ENCODE measurements at places on chromosomes 2 and 18.

DNA sequence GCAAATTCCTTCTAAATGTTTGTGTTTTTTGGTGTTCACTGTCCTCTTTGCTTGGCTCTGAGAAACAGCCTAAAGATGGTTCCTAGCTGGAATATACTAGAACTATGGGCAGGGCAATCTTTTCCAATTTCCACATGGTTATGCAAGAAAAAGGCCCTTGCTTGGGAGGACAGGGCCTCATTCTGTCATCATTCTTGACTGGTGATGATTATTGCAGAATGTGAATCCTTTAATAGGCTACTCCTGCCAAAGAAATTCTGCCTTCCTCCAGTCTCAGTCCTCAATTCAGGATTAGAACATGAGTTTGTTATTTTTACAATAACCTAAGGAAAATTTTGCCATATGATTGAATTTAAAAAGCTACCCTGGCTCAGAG, 218.7 kb downstream of the HNMT start:
- DNase-seq, result no peak

DNA sequence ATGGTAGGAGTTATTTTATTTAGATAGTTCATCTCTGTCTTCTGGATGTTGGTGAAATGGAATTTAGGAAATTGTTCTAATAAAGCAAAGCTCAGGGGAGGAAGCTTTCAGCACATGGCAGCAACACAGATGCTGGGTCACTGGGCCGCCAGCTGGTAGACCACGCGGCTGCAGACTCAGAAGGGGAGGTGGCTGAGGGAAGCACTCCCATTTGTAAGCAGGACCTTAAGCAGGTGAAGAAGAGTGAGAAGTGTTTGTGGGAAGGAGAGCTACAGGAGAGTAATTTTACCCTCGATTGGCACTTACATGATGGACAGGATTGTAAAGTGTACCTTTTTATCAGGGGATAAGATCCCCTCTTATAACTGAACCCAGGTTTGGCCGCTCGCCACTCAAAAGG, 24.4 kb downstream of the NMS start:
- DNase-seq, result no peak

GRCh38 chr18:31486165-31486564, 11.8 kb upstream of the DSG2 start:
- DNase-seq, result no peak

GRCh38 chr2:161745866-161746614, 121.8 kb downstream of the SLC4A10 start:
- DNase-seq, result no peak

DNA sequence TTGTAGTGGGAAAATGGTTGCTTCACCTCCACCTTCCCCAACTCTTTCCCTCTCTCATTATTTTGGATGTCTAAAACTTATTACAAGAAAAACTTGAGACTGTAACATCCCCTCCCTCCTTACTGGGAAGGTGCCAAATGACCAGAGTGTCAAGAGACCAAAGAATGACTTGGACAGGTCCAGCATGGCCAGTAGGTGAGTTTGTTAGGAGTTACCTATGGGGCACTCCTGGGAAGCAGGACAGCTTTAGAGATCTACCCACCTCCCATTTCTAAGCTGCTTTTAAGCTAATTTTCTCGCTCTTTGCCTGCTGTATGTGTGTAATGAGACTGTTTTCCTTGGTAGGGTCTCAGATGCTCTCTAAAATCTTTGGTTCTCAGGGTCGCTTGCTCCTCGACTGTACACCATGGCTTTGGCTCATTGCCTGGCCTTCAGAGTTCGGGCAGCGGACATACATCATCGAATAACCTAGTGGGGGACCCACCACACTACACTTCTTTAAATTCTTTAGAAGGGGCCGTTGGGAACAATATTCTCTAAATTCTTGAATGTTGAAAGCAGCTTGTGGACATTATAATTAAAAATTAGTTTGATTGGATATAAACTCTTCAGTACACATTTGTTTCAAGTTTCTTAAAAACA, 45.2 kb downstream of the SLC30A6 start:
- no peak for DNase-seq

- DNase-seq, result no peak
These were observed 33.0 kb downstream of the FHOD3 start for GRCh38 chr18:36330435-36331052.

DNA sequence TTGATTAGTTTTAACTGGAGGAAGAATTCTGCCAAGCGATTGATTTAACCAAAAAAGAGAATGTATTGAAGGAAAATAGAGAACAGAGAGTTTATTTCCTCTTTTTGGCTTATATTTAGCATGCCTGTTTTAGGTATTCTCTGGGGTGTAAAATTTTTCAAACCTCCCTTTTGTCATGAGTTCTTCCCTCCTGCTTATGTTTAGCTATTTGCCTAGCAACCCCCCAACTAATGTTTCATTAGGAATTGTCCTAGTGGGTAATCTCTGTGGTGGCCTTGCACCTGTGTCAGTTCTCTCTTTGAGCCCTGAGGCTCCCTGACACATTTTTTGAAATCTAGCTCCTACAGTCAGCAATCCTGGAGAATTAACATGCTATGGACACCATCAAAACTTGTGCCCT, 12.5 kb upstream of the REG1B start:
- DNase-seq, result no peak

DNA sequence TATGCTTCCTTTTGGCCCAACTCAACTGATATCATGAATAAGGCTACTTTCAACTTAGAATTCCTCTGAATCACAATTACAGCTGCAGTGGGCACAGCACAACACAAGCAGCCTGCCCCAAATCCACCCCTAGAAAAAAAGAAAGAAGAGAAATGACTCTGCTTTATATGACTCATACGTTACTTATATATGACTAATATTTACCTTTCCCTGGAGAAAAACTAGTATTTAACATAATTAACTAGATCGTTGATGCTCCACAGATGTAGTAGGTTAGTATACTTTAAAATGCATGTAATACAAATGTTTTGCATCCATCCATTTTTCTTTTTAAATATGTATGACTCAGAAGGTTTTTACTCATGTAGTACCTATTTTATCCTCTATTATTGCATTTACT, 133.3 kb upstream of the UNC80 start:
- no peak for DNase-seq

DNA sequence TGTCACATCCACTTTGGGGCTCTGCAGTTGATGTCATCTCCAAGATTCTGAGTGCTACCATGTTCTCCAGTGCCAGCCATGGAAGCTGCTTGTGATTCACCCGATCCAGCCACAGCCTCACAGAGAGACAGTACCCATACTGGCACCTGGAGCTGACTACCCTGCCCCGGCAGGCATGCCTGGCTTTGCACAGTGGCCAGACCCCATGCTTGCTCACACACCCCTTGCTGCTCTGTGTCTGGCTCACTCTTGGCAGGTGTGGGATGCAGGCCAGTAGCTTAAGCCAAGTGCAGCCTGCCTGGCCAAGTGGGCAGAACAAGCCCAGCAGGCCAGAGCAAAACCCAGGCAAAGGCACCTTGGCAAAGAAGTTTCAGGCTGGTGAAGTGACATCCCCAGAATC, 828.4 kb upstream of the VRK2 start:
- DNase-seq, result no peak

GRCh38 chr2:225326969-225327368, 72.5 kb upstream of the NYAP2 start:
- DNase-seq, result no peak

DNA sequence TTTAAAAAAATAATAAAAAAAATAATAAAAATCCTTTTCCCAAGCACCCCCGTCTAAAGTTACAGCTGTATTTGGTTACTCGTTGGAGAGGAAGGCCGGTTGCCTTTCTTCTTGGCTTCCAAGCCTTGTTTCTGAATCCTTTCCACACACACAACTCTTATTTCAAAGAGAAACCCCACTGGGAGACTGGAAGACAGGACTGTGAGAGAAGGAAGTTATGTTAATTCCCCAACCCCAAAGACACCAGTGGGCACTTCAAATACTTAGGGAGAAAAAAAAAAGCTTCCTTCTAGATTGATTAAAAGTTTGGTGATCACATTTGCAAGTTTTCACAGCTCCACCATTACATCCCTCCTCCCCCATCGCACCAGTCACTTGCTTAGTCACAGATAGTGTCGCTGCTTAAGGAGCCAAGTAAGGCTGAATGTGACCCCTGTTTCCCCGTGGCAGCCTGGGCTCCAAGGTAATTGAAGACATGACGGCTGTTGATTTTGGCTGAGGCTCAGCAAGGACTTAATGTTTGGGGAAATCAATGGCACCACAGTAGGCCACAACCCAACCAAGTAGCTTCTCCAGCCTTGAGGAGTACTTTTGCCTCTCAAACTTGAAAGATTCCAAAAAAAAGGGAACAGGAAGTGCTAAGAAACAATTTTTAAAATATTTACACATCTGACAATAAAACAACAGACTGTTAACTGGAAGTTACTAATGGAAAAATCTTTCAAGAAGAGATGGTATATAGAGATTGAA, 40.8 kb upstream of the FRZB start:
- DNase-seq, result no peak

GRCh38 chr2:118312969-118313756, 224.9 kb downstream of the INSIG2 start:
- no peak for DNase-seq

- no peak for DNase-seq
These were observed 3.8 kb downstream of the SIX2 start for GRCh38 chr2:45005261-45006002.

DNA sequence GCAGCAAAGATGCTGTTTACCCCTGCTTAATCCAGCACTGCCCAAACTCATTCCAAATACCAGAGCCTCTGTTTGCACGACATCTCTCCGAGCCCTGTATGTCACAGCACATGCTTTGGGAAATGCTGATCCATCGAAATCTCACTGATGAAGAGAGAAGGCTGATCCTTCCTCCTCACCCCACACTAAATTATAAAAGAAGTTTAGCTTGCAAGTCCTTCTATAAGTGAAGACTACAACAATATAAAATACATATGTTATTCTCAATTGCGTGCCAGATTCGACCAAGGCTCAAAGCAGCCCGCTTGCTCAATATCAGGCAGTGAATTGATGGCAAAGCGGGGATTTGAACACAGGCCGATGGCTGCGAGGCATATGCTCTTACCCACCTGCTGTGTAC, 30.7 kb upstream of the SLC35F6 start:
- DNase-seq, result no peak

- no peak for DNase-seq
These were observed 111.5 kb downstream of the MGAT5 start for GRCh38 chr2:134365356-134365755.

DNA sequence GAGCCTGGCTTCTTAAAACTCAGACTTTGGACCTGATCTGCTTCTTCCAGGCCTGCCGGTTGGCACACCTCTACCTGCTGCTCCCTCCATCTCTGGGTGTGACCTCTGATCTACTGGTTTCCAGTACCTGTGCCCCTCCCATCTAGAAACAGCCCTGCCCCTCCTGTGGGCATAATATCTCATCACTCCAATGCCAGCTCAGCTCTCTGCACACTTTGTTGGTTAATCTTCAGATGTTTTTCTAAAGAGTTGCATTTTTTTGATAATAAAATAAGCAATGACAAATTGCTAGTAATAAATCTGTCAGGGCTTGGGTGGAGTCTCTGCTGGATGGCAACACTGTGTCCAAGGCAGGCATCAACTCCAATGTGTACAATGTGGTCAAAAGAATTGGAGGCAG, 89.6 kb upstream of the PPP1CB start:
- DNase-seq, result no peak

- no peak for DNase-seq
These were observed 45.5 kb downstream of the RNF152 start for GRCh38 chr18:61847164-61847791.

GRCh38 chr2:86622519-86623042, 1.1 kb downstream of the RNF103 start:
- peak; percentile 2 for DNase-seq

GRCh38 chr2:175207741-175208438, 26.4 kb upstream of the ATP5MC3 start:
- DNase-seq, result no peak

- no peak for DNase-seq
These were observed 9.4 kb upstream of the ADD2 start for GRCh38 chr2:70777450-70777849.

GRCh38 chr2:181943411-181944124, 42.1 kb upstream of the PPP1R1C start:
- DNase-seq, result no peak

DNA sequence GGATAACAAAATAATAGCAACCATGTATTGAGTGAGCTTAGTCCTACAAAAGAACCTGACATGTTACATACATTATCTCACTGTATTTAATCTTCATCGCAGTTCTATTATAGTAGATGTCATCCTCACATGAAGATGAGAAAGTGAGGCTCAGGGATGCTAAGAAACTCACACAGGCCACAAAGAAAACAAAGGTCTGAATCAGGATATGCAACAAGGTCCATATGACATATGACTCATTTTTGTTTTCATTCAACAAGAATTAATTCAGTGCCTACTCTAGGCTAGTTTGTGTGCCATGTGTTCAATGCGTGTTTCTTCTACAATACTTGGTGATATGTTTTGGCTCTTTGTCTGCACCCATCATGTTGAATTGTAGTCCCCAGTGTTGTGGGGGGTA, 219.7 kb upstream of the EPHA4 start:
- no peak for DNase-seq

GRCh38 chr18:55657572-55658331, 69.8 kb upstream of the TCF4 start:
- DNase-seq, result no peak

- no peak for DNase-seq
These were observed 50.5 kb downstream of the OSBPL6 start for GRCh38 chr2:178244777-178245176.

GRCh38 chr18:32271672-32272208, 81.9 kb downstream of the MEP1B start:
- DNase-seq, result no peak

- DNase-seq, result no peak
These were observed 32.4 kb downstream of the APOB start for GRCh38 chr2:21011453-21011852.

DNA sequence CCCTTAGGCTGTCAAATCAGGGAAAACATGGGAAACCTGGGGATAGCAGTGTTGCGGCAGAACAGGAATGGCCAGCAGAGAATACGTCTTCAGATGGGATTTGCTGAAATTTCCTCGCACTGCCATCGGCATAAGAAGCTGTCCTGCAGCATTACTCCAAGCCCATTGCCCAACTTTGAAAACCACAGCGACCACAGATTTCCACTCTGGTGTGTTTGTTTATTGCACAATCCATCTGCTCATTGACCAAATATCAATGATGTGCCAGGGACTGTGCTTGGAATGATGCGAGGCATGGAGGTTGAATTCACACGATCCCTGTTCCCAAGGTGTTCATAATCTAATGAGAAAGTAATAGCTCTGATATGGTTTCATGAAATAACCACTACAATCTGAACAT, 383.3 kb upstream of the MYT1L start:
- DNase-seq, result no peak

DNA sequence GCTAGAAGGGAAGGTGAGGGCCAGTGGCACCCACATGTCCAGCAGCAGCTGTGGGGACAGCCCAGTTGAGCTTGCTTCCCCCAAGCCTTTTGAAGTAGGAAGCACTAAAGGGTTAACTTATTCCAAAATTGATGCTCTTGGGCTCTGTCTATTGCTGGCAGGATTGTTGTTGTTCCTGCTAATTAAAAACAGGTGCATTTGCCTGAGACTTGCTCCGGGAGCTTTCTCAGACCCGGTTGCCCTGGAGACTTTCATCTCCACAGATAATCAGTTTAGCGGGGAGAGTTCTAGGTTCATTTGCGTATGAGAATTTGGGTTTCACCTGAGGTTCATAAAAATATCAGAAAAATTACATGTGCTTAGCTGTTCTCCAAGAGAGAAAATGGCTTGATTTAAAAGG, 277.3 kb downstream of the LRATD1 start:
- DNase-seq, result no peak
